ENCODE measurements at places on chromosomes 7 and 10. TPM values are rescaled to one million over a fixed set of nuclear protein-coding genes. Genes with fewer than 3 reads are reported as not detected.

Gene FBXO24
- 0.73 TPM for polyA plus RNA-seq

Gene ITPRID1
- polyA plus RNA-seq = not detected

- DNase-seq = no peak
These were observed 295.9 kb upstream of the NFE2L3 start for GRCh38 chr7:25855854-25856782.

GRCh38 chr7:199483-200249 lies 7.3 kb downstream of the FAM20C start:
- no peak for DNase-seq

- DNase-seq = no peak
These were observed 318.4 kb upstream of the KAT6B start for GRCh38 chr10:74507951-74508350.
